ENCODE measurements at places on chromosomes 4 and X. TPM values are rescaled to one million over a fixed set of nuclear protein-coding genes. Genes with fewer than 3 reads are reported as not detected.

DNA sequence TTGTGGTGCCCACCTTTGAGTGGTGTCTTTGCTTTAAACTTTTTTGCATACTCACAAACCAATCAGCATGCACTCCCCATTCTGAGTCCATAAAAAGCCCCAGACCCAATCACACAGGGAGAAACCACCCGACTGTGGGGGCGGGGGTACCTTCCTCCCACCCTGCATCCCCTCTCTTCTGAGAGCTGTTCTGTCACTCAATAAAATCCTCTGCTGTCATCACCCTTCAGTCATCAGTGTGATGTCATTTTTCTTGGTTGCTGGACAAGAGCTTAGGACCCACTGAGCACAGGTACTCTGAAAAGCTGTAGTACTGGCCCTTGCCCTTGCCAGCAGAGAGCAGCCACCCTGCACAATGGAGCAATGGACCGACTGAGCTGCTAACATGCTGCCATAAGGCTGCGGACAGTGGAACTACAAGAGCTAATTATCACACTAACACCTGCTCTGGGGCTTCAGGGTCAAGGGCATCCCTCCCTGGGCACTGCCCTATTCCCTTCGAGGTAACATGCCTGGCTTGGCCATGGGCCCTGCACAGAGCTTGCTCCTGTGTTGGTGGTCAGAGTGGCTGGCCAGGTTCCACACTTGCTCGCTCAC is 62.9 kb upstream of the PGRMC2 start:
- DNase-seq = no peak

DNA sequence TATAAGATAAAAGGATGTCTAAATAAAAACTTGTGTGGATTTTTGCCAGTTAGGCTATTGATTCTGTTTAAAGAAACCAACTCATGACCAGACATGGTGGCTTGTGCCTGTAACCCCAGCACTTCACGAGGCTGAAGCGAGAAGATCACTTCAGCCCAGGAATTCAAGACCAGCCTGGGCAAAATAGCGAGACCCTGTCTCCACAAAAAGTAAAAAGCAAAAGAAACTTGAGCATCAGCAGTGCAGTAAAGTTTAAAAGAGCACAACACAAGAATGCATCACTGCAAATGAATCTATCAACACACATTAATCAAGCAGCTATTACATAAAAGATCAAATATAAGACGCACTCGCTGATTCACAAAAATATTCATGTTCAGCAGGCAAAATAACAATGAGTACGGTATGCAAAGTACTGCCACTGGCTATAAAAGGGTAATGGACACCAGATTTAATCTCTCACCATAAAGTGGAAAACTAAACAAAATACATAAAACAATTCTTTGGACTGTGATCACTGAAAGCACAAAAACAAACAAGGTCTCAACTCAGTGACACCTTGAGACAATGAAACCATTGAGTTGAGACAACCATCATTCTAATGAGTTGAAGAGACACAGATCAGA is 41.3 kb downstream of the LRBA start:
- peak; percentile 13 for DNase-seq

GYPB gene
- polyA plus RNA-seq = 1.6 TPM

UGT2B7 gene
- polyA plus RNA-seq = 70.1 TPM

TMEM154 gene
- 0.62 TPM for polyA plus RNA-seq

- DNase-seq = no peak
These were observed 281.0 kb downstream of the BMPR1B start for GRCh38 chr4:95038791-95039190.

- no peak for DNase-seq
These were observed 159.4 kb downstream of the ANTXR2 start for GRCh38 chr4:79913581-79913980.

- no peak for DNase-seq
These were observed 95.6 kb downstream of the TMA16 start for GRCh38 chr4:163590103-163590502.

GRCh38 chrX:132480581-132481203 is 8.1 kb downstream of the MBNL3 start:
- no peak for DNase-seq

DNA sequence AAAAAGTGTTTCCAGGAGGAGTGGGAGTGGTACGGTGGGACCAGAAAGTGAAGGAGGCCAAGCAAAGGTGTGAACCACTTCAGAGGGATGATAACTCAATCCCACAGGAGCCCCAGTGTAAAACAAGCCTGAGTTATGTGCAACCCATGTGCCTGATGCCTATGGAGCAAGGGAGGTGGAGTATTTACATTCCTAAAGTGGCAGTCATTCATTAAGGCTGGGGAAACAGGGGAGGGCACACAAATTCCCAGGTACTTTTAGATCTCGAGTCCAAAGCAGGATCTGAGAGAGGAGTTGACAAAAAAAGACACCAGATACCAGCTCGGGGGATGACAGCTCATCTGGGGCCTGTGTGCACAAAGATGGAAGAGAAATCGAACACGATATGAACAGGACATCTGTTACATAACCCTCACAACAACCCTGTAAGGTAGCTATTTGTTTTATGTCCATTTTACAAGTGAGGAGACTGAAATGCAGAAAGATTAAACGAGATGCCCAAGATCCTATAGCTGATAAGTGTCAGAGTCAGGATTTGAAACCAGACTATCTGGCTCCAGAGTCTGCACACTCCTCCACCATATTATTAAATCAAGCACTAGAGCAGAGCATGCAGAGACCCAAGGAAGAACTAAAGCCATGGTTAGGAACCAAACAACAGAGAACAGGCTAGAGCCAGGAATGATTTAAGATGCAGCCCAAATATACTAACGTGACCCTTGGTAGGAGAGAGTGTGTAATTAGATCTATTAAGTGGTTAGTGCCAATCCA is 91.9 kb upstream of the MAPK10 start:
- DNase-seq = no peak

DNA sequence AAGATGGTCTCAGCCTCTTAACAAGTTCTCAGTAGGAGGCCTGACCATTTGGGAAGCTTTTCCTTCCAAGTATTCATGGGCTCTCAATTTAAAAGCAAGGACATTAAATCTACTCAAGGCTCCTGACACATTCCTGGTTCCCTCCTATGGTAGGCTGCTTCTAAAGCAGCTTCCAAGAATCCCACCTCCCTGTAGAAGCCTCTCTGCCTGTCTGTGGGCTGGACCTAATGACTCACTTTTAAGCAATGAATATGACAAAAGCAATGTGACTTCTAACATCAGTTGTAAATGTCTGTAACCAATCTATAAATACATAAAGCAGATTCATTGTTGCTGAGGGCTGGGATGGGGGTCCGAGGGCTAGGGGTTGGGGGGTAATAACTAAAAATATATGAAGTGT is 99.5 kb upstream of the FAM9B start:
- no peak for DNase-seq

NRK gene
- 13.0 TPM for polyA plus RNA-seq

DNA sequence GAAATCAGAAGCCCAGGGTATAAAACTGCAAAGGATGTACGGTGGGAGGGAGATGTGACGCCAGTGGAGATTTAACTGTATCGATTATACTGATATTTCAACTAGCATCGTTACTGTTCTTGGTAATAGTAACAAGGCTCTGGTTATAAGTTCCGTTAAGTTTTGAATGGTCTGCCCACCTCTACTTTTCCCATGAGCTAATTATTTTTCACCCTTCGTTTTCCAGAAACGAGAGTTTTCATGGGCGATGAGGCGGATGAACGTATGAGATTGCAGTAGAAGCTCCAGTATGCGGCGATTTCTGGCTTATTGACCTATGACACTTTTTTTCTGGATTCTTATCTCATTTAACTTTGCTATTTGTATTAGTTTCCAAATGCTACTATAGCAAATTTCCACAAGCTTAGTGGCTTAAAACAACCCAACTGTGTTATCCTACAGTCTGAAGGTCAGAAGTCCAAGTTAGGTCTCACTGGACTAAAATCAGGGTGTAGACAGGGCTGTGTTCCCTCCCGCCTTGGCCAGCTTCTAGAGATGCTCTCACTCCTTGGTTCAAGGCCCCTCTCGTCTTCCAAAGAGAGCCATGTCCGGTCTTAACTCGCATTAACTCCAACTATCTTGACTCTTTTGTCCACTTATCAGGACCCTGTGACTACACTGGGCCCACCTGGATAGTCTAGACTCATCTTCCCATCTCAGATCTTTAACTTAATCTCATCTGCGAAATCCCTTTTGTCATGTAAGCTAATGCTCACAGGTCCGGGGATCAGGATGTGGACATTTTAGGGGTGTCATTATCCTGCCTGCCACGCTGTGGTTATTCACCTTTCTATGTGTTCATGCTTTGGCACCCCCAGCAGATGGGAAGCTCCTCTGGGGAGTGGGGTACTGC is 122.5 kb downstream of the IRF2 start:
- DNase-seq = no peak

SEL1L3 gene
- polyA plus RNA-seq = 19.3 TPM

GRCh38 chr4:184769141-184769765 is 35.4 kb upstream of the CENPU start:
- DNase-seq = no peak

GRCh38 chr4:108352664-108353308 is 184.1 kb upstream of the LEF1 start:
- DNase-seq = no peak

TMEM31 gene
- polyA plus RNA-seq = 1.3 TPM

- no peak for DNase-seq
These were observed 137.5 kb downstream of the RASL11B start for GRCh38 chr4:52999626-53000025.

NDP gene
- 1.4 TPM for polyA plus RNA-seq

DNA sequence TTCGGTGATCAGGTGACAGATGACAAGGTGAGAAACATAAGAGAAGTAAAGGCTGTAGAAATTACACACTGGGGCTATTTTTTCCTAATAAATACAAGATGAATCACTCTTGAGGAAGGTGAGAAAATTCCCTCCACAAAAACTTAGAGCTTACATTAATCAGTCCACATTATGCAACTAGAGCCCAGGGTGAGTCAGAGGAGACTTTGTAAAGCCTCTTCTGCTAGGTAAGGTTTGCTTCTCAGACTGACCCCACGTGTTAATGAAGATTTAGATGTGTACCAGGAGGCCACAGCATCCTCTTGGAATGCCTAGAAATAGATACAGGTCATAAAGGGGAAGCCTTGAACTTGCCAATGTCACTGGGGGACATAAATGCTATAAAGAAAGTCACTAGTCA is 396.0 kb upstream of the SMIM31 start:
- no peak for DNase-seq

- no peak for DNase-seq
These were observed 383.6 kb downstream of the HNRNPD start for GRCh38 chr4:81990211-81990610.

DNA sequence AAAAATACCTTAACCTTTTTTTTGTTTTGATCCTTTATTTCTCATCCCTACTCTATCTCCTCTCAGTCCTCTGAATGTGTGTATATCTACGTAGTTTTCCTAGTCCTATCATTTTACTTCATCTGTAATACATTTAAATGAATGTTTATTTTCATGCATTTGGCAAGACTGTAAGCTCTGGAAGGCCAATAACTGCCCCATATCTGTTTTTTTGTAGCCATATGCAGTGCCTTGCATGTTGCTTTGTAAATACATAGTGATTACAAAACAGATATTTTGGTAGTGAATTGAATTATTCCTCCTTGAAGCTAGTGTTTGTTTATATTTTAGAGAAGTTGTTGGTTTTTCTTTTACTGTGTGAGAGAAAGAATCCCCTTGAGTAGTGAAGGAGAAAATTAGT is 450.2 kb downstream of the PCDH18 start:
- DNase-seq = no peak

CYLC1 gene
- polyA plus RNA-seq = not detected

POLN gene
- polyA plus RNA-seq = 5.2 TPM

CLDN22 gene
- 0.68 TPM for polyA plus RNA-seq

DNA sequence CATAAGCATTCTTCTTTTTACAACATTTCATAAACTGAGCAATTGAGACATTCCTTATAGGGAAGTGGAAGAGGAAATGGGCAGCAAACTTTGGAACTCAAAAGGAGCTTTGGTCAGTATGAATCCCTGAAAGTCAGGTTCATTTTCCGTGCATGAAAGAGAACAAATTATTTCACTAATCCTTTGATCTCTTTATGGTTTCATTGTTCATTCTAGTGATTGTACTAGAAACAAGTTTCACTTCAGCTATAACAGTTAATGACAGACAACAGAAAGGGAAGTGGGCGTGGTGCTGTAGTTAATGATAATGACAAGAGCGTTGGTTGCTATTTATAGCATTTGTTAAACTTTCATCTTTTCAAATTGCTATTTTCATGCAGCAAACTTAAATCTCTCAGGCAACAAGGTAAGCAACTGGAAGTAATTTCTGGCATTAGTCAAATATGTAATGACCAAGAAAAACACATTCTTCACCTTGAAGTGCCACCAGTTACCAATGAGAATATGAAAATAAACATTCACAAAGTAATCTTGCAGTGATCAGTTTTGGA is 98.4 kb downstream of the AREG start:
- no peak for DNase-seq

DNA sequence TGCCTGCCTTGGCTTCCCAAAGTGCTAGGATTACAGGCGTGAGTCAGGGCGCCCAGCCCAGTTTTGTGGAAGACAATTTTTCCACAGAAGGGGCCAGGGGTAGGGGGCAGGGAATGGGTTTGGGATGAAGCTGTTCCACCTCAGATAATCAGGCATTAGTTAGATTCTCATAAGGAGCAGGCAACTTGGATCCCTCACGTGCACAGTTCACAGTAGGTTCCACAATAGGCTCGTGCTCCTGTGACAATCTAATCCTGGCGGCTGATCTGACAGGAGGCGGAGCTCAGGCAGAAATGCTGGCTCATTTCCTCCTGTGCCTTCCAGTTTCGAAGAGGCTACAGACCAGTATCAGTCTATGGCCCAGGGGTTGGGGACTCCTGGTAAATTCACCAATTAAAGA is 491.6 kb upstream of the AADAT start:
- no peak for DNase-seq

RENBP gene
- 24.3 TPM for polyA plus RNA-seq

DNA sequence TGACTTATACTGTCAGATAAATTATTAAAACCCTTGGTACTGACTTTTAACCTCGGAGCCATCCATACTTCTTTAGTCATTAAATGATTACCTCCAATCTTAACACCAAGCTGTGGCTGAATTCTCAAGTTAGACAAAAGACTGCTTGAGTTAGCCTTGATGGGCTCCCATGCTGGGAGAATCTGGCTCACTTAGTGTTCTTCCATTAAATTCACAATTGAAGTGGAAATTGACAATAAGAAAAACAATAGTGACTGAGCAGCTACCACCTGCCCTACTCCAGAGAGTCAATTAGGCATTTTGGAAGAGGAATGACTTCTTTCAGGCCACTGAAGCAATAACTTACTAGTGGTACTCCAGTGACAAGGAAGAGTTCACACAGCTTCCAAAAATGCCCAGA is 503.0 kb upstream of the CPXCR1 start:
- no peak for DNase-seq

Measured in left renal cortex interstitium (tissue), 4 donors.